Skin of body (tissue), 3 donors: ENCODE measurements at places on chromosomes 5 and 9. TPM values are rescaled to one million over a fixed set of nuclear protein-coding genes. Genes with fewer than 3 reads are reported as not detected.

- DNase-seq = no peak
Observed at GRCh38 chr5:133432956-133433532, 179.3 kb downstream of the FSTL4 start.

DNA sequence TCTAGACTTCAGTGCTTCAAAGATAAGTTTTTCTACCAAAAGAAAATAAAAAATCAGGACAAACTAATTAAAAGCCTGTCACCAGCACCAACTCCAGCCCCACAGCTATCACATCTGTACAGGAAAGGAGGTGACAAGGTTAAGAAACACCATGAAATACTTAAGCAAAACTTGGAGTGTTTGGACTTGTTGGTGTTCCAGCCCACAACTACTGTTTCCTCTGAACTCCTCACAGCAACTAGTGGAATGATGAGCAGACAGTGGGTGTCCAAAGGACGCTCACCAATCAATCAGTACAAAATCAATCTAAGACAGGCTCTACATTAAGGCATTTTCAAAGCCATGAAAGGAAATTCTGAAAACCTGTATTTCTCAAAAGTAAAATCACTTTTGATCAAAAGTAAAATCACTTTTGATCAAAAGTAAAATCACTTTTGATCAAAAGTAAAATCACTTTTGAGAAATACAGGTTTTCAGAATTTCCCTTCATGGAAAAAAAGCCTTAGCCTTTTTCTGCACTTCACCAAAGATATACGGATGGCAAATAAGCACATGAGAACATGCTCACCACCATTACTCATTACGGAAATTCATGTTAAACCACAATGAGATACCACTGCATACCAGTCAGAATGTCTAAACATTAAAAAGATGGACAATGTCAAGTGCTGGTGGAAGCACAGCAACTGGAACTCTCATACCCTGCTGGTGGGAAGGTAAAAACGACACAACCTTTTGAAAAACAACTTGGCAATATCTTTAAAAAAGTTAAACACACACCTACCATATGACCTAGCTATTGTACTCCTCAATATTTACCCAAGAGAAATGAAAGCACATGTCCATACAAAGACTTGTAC is 79.7 kb downstream of the MED27 start:
- no peak for DNase-seq

DNA sequence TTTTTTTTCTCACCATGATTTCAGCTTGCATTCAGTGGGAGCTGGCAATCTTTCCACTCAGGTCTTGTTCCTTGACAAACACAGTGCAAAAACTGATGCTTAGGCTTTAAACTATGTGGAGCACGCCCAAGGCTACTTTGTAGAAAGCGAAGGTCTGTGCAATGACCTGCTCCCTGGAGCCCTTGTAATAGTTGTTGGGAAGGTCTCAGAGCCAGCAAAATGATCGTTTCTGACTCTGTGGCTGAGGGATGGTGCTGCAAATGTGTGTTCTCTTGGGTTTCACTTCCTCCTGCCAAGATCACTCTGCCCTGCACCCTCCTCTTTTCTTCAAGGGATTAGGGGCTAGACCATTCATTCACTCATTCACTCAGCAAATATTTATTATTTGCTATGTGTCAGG is 249.7 kb upstream of the MAP3K1 start:
- no peak for DNase-seq

- no peak for DNase-seq
Observed at GRCh38 chr5:178117923-178118701, 4.8 kb downstream of the N4BP3 start.

Gene TXNDC8
- not detected for total RNA-seq

Gene IGIP
- total RNA-seq = 10.9 TPM

Gene MYO10
- 40.1 TPM for total RNA-seq
